Stimulated activated CD4-positive, alpha-beta T cell treated with anti-CD3 and anti-CD28 coated beads, Interleukin-1b, Interleukin-23, amount 100 ng/mL, for 1 hour (primary cell): ENCODE measurements at places on chromosomes 12 and 14.

DNA sequence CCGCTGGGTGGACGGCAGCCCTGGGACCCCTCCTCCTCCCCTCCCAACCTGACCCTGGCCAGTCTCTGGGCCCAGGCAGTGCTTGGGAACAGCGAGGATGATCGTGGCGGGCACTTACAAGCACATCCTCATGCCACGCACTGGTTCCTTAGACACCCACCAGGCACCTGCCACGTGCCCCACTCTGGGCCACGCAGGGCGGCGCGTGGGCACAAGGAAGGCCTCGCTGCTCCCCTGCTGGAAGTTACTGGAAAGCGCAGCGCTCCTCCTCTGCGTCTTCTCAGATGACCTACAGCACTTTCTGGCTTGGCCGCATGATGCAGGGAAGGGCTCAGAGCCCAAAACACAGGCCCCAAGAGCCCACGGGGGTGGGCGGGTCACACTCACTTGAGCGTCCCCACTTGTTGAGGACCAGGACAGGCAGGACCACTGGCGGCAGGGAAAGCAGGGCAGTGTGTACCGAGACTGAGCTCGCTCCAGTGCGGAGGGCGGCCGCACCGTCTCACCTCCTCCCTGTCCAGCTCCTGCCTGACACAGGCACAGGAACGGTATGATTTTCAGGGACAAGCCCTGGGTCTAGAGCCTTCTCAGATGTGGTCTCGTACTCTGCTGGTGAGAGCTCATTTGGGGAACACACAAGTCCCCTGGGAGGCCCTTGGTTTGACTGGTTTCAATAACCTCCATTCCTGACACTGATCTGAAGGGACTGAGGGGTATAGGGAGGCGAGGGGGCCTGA is 128.3 kb upstream of the EVL start:
- no peak for DNase-seq

- DNase-seq = no peak
These were observed 143.5 kb downstream of the SSPN start for GRCh38 chr12:26338586-26339572.

DNA sequence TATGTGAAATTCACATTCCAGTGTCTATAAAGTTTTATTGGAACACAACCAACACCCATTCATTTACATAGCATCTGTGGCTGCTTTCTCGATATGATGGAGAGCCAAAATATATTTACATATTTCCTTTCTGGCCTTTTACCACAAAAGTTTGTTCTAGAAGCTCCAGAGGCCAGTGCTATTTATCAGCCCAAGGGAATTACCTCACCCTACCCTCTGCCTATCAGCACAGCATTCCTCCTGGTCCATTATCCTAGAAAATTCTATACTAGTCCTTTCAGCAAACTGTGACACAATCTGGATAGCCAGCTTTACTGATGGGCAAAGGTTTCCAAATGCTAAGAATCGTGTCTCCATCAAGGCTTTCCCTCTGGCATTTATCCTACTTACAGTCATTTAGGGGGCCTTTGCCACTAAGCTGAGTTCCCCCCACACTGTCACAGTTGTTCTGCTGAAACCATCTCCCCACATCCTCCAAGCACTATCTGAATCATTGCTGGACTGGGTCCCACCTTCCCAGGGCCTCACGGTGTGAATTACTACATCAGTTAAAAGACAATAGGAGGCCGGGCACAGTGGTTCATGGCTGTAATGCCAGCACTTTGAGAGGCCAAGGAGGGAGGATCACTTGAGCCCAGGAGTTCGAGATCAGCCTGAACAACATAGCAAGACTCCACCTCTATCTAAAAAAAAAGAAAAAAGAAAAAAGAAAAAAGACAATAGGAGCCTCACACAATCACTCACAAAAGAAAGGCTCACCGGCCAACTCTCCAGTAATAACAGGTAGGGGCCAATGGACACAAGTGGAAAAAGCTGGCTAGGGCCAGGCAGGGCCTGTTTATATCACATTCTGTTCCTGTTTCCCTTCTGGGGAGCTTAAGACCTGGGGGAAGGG is 12.1 kb downstream of the SYNE3 start:
- no peak for DNase-seq

GRCh38 chr12:33044447-33044846 is 147.9 kb upstream of the PKP2 start:
- DNase-seq = no peak

- DNase-seq = no peak
These were observed 148.8 kb upstream of the BMP4 start for GRCh38 chr14:54105406-54105805.

DNA sequence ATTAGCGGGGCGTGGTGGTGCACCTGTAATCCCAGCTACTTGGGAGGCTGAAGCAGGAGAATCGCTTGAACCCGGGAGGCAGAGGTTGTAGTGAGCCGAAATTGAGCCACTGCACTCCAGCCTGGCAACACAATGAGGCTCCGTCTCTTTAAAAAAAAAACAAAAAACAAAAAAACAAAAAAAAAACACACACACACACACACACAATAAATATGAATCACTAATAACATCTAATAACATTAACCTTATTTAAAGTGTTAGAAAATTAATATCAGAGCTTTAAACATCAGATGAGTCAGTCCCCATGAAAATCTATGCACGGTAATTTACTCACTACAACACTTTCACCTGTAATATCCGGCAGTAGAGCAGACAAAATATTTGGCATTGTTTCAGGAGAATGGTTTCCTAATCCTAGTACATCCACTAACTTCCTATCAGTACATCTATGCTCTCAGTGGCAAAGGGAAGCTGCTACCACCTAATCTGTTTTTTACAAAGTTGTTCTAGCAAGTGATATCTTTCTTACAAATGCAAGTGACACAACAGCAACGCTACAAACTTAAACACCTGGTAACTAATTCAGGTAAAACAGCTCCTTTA is 36.2 kb downstream of the MED13L start:
- no peak for DNase-seq

- no peak for DNase-seq
These were observed 61.0 kb downstream of the SRGAP1 start for GRCh38 chr12:63905544-63905943.

- DNase-seq = no peak
These were observed 1.1 kb downstream of the ARHGAP5 start for GRCh38 chr14:32078023-32078857.

GRCh38 chr14:99615497-99616157 is 11.6 kb upstream of the CCDC85C start:
- no peak for DNase-seq

GRCh38 chr14:50099335-50099734 is 17.0 kb downstream of the VCPKMT start:
- DNase-seq = no peak

DNA sequence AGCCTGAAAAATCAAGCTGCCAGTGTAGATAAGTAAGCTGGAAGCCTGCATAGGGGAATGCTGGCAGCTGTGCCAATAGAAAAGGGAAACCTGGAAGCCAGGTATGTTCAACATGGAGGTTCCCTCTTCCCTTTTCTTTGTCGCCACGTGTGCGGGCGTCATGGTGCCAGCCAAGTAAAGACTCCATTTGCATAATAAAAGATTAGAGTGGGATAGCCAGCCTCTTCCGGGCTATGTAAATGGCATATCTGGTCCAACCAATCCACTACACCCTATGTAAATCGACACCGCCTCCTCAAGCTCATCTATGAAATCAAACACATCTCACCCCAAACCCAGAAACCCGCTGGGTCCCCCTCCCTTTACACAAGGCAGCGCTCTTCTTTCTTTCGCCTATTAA is 5.6 kb upstream of the ADGRD1 start:
- no peak for DNase-seq

DNA sequence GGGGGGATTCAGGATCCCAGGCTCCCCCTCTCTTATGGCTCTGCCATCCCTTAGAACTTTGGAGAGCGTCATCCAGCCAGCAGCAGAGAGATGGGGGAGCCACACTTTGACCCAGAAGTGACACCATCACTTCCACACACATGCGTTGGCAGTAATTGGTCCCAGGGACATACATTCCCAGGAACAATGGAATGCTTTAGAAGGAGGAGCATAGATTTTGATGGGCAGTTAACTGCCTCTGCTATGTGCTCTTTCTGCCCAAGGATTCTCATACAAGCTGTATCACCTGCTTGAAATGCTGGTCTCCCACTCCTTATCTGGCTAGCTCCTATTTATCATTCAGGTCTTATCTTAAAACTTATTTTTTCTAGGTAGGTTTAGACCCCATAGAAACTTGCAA is 109.0 kb upstream of the RPH3A start:
- no peak for DNase-seq

- DNase-seq = no peak
These were observed 3.6 kb downstream of the WNT1 start for GRCh38 chr12:48981757-48982157.

DNA sequence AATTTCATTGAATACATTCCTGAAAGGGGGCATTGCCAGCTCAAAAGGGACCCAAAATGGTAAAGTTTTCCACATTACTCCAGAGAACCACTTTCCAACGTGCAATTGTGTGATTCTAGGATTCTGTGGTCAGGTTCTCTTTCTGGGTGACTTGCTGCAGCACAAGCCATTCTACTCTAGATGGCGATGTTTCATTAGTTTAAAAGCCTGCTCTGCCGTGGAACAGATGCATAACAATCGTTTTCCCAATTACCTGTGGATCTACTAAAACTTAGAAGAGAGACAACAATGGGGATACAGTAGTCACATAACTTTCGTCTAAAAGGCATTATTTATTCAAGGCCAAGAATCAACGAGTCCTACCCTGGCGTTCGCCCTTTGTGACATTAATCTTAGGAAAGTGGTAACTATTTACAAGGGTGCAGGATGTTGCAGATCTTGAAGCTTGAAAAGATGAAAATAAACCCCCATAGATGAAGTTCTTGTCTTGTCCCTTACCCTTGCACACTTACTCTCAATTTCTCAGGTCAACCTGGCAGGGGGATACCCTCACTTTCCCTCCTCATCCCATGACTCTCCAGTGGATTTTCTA is 400.9 kb downstream of the SNAPC1 start:
- no peak for DNase-seq

GRCh38 chr14:51463461-51463860 is 188.2 kb upstream of the FRMD6 start:
- no peak for DNase-seq

DNA sequence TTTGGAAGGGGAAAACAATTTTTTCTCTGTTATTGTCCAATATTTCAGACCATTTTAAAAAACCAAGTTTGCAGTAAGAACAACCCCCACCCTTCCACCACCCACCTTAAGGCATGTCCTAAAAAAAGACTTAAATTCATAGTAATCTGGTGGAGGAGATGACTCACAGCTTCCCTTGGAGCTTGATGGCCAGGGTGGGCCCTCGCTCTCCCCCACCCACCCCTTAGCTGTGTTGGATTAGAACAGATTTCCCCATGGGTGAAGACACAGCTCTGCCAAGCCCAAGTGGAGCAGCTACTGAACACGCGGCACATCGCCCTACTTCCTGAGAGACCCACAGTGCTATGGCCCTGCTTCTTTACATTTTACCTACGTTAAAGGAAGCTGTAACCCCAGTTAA is 140.3 kb downstream of the GCH1 start:
- no peak for DNase-seq

GRCh38 chr14:88507208-88507607 is 47.6 kb downstream of the PTPN21 start:
- DNase-seq = no peak

DNA sequence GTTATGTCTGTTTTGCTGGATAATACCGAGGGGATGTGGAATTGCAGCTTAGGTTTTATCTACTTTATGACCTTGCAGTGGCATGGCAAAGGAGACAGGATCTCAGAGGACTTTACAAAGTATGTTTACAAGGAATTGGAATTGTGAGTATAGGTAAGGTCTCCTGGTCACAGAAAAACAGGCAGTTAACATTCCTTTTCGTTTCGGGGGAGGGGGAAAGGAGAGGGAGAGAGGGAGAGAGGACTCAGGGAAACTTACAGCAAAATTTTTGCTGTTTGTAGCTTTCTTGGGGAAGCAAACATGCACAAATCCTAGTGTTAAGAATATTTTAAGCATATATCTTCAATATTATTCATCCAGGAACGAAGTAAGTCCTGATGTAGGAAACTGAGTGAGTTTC is 590.5 kb upstream of the LRFN5 start:
- no peak for DNase-seq

DNA sequence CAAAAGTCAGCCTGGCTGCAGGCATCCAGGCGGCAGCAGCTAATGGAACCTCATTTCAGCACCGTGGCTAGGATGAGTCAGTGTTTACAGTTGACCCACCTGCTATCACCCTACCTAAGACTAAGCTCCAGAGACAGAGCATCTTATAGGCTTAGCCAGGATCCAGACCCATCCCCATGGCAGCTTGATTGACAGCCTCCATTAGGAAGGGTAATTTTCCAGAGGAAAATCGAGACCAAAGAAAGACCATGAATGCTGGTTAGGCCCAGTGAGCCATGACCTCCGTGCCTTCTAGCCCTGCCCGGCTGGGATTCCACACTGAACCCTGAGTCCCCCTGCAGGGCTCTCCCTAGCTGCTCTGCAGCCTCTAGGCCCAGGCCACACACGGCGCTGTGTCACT is 38.7 kb downstream of the TUNAR start:
- DNase-seq = no peak

GRCh38 chr12:109888179-109889020 is 8.1 kb upstream of the GLTP start:
- no peak for DNase-seq

DNA sequence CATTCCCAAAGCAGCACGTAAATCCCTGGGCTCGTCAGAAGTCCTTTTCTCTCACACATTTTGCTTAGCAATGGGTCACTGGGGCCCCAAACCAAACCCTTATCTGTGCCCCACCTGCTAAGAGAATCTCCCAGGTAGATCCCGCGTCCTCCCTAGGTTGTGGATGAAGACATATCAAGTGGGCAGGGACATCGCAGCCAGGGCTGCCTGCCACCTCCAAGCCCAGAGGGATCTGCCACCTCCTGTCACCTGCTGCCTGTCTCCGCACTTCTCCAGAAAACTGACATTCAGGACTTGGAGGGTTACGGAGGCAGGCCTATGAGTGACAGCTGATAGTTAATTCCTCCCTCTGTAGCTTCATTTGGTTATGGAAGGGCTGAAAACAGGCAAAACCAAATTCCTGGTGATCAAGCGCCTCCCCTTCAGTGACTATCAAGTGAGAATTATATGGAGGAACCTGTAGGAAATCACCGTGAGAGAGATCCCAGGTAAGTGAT is 19.5 kb downstream of the BCL11B start:
- DNase-seq = no peak
